ENCODE measurements at places on chromosomes 1 and 21.

DNA sequence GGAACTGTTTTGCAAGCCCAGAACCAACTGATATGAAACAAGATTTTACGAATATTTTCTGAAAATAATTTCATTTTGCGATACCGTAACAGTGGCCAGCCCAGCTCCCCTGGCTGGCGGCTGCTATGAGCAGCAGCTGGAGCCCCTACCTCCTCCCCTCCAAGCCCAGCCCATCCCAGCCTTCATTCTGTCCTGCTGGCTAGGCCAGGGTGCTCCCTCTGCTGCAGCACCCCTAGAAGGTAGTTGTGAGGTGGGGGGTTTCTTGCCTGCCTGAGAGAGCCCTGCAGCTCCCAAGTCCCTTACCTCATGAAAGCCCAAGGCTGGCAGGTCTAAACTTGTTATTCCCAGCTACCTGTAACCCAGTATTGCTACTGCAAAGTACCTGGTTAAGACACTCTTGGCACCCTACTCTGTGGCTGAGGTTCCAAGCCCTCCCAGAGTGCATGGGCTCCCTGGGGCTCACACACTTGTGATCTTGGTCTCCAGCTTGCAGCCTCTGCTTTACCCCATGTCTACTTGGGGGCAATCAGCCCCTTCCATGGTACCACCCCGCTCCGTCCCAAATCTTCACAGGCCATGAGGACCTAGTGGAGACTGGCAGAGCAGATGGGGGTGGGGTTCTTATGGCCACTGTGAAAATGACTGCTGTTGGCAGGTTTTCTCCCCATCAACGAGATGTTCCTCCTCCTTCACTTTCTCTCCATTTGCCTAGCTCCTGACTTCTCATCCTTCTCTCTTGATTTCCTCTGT is 239.8 kb downstream of the TRABD2B start:
- no peak for DNase-seq

- peak; percentile 70 for DNase-seq
These were observed 17.1 kb downstream of the ZP4 start for GRCh38 chr1:237873487-237874211.

DNA sequence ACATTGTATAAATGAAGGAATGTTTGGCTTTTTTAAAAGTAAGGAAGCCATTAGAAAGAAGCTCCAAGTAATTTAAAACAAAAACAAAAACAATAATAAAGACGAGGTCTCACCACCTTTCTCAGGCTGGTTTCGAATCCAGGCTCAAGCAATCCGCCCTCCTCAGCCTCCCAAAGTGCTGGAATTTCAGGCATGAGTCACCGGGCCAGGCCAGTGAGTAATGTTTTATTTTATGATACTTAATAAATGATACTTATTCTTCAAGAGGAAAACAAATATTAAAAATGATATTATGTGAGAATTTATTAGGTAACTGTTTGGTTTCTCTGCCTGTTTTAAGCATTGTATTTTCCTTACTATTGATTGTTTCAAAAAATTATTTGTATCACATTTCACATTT is 201.4 kb upstream of the BRINP3 start:
- DNase-seq: no peak

- no peak for DNase-seq
These were observed 576.1 kb upstream of the PTBP2 start for GRCh38 chr1:96145492-96145891.

DNA sequence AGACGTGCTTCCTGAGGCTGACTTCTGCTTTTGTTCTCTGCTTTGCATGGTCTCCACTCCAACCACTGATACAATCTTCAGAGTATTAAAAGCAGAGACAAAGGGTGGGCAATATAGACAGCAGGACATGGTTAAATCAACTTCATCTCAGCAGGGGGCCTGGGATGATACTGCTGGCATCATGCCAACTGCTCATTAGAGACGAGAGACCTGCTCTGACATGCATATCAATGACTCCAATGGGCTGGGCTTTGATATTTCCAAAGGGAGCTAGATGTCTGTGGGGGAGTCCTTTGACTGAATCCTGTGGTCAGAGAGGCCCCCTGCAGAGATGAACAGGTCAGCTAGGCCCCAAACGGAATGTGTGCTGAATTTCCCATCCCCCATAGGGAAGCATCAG is 106.6 kb downstream of the ACTL8 start:
- no peak for DNase-seq

DNA sequence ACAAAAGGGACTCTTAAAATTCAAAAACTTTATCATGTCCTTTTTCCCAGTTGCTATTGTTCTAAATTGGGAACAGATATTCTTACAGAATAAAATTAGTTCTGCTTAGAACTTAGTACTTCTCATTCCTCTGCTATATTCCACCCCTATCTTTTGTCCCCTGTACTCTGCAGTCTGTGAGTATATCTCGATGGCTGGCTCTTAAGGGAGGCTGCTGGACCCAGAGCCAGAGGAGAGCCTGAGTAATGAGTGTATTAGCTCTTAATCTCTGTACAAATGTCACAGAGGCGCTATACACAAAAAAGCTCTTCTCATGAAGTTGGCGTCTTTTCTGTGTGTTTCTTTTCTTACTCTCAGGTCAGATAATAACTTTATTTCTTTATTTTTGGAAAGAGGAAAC is 423.4 kb downstream of the ZP4 start:
- no peak for DNase-seq

GRCh38 chr1:8873506-8874229 is 4.8 kb downstream of the ENO1 start:
- peak; percentile 99 for DNase-seq

- no peak for DNase-seq
These were observed 23.4 kb upstream of the ARF1 start for GRCh38 chr1:228058949-228059633.

DNA sequence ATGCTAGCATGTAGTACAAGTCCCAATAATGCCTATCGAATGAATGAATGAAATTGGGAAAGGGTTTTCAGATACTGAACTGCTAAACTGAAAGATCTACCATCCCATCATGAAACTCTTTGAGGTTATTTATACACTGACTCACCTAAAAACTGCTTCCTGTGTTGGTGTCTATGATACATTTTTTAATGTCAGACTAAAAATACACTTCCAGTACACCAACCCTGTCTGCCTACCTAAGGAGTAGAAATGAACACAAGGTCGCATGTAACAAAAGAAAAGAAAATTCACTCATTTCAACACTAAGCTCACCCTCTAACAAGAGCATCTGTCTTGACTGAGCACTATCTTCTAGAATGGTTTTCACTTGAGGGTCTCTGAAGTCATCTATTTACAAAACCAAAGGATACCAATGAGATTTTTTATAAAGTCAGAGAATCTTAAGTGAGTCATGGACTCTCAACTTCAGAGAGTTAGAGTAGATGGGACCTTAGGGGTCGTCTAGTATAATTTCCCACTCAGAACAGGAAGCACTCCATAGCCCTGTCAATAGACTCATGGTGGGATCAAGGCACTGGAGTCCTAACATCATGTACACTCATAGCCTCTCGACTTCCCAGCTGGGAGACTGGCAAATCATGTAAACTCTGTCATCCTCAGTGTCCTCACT is 53.4 kb downstream of the WLS start:
- DNase-seq: peak; percentile 30

GRCh38 chr1:164928232-164928812 is 369.3 kb downstream of the PBX1 start:
- no peak for DNase-seq

DNA sequence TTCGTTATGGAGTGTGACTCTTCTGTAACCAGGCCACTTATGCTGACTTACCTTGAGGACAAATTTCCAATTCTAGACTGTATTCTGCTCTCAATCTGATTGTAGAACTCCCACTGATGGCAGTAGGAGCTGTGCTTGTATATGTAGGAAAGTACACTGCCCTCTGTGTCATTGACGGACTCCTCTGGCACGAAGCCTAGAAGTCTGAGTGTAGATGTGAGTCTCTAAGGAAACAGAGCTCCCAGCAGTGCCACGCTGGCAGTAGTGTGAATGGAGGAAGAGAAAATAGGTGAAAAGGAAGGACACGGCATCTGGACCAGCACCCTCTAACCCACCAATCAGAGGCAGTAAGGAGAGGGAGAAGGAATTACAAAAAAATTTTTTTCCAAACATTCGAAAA is 130.4 kb upstream of the ADGRL2 start:
- DNase-seq: peak; percentile 85

DNA sequence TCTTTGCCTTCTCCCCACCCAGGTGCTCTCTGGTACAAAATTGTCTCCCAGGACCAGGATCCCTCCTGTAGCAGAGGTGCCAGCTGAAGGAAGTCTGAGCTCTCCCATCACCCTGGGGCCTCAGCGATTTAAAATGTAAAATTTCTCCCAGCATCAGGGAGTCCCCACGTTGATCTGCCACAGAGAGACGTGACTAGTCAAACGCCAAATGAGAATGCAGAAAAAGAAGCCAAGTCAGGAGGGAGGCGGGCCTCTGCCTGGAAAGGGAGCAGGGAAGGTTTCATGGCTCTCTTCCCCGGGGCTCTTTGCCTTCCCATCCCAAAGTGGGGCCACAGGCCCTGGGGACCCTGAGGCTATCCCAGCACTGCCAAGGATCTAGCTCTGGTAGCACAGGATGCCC is 40.0 kb upstream of the USP1 start:
- no peak for DNase-seq

- DNase-seq: no peak
These were observed 17.1 kb upstream of the SPAG17 start for GRCh38 chr1:118202076-118202608.

DNA sequence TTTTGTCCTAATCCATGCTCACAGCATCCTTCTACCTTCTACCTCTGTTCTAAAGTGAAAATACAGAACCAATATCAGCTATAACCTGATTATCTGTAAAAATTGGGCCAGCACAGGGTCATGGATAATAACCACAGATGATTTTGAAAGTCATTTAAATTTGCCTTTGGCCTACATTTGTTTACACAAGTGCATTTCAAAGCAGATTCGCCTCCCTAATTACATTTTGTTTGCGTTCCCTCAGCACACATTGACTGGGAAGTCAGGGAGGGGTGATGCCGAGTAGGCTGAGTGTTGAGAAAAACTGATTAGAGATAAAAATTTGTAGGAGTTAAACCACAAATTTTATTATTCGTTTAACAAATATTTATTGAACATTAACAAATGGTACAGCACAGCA is 19.2 kb upstream of the RGS8 start:
- DNase-seq: no peak

DNA sequence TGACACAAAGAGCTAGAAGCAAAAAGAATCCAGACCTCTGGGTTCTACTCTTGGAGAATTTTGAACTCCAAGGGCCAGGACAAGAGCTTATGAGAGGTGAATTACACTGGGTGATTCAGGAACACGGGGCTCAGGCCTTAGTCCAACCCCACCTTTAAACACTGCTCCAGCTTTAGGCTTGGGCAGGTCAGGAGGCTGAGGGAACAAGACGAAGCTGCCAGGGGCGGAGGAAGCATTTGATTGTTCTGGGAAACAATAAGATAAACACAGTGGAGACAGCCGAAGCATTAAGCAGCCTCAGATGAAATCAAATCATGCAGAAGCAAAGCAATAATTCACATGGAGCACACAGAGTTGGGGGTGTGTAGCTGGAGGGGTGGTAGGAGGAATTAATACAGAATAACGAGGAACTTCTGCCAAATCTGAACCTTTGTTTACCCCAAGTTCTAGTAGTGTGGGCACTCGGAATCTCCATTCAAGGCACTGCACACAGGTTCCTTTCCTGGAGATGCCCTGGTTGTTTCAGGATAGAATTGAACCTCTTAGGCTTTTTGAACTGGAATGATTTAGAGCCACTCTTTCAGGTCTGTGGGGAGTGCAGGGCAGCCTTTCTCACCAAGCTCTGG is 93.2 kb downstream of the PLXNA2 start:
- no peak for DNase-seq

DNA sequence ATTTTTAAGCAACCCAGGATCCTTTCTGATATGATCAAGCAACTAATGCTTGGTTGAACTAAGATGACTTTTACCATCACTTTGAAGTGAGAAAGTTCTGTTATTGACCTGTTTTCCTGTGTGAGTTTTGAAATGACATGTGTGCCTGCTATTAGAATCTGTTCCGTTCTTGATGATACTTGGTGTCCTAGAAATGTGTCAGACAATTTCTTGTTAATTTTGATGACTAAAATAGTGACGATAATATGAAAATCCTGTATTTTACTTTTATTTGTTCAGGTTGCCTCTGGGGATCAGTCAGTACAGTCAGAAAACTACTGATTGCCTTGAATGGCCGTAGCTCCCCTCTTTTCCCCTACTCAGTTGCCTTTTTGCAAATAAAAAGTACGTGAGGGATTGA is 228.0 kb downstream of the RYR2 start:
- DNase-seq: no peak

DNA sequence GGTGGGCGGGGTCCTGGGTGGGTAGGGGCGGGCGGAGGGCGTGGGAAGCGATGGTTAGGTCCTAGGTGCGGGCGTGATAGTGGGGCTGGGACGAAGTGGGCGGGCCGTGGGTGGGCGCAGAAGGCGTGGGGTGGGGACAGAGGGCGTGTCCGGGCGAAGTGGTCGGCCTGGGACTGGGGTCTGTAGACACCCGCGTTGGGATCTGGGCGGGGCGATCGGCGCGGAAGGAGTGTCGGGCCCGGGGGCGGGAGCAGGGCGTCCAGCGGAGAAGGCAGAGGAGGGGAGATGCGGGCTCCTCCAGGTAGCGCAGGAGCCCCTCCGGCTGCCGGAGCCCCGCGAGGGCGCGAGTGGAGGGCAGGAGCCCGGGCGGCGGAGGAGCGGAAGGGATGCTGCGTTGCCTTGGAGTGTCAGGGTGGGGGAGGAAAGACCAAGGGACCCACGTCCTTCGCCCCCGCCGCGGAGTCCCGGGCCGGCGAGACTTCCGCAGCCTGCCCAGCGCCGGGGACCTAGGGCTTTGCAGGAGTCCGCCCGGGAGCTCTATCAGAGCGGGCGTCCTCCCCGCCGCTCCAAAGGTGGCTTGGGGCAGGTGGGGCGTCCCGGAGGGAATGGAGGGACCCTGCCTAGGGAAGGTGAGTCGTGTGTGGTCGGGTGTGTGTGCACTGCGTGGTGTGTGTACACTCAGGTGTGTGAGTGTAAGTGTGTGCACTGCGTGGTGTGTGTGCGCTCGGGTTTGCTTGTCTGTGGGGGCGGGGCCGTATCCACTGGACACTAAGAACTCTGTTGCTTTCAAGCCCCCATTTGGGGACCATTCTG is 27.0 kb upstream of the PRSS38 start:
- peak; percentile 37 for DNase-seq

DNA sequence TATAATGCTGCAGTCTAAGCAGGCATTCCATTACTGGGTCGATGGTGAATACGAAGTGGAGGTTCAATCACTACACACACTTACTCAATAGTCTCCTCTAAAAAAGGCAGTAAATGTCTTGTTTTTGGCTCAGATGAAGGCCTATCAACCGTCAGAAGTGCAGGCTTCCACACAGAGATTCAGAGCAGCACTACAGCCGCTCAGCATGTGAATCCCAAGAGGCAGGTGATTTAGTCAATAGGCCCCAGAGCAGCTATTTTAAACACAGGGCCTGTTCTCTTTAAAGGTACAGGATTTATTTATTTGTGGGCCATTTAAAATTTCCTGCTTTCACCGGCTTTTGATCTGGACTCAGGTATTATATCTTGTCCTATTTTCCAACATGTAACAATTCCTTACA is 293.7 kb downstream of the RGS7 start:
- no peak for DNase-seq

GRCh38 chr1:184191181-184191621 is 139.7 kb downstream of the TSEN15 start:
- peak; percentile 69 for DNase-seq
